Bronchial epithelial cell (primary cell): ENCODE measurements at places on chromosomes 5 and 9. TPM values are rescaled to one million over a fixed set of nuclear protein-coding genes. Genes with fewer than 3 reads are reported as not detected.

GRCh38 chr9:96075757-96076156 is 200.3 kb downstream of the ERCC6L2 start:
- no peak for DNase-seq

DNA sequence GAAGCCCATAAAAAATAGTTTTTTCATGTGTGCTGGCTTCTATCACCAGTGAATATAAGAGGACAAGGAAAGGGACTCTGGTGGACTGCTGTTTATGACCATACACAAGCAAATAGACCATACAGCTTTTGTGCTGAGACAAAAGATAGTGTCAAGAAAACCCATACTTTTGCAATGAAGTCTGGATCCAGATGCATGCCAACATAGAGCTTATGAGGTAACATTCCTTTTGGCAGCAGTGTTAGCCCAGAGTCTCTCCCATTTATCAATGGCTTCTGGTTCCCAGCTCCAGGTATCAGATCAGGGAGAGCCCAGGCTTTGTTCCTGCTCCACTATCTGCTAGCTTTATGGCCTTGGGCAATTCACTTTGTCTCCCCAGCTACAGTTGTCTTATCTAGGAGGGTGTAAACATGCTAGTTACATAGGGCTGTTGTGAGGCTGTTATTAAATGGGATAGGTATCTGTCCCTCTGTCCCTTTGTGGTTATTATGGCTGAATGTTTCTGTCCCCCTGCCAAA is 55.6 kb downstream of the CCDC192 start:
- no peak for DNase-seq

DNA sequence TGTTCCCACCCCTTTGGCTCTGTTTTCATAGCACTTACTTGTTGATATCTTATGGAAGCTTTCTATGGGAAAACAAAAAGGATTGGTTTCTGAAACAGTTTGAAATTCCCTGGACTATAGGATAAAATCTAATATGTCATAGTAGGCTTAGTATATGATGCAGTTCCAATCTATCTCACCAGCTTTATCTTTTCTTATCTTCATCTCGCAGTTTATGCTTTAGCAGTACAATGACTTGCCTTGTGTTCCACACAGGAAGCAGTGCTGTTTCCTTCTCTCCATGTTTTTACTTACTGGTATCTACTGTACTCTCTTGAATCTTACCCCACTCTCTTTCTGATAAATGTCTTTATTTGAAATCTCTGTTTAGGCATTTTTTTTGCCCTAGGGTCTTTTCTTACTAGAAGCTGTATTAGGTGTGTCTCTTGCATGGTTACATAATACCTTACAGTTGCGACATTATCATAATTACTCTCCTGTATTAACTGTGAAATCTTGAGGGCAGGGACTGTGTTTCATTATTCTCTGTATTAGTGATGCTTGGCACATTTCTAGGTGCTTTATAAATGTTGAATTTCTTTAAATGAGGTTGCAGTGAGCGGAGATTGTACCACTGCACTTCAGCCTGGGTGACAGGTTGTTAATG is 76.3 kb downstream of the FOCAD start:
- peak; percentile 30 for DNase-seq

GRCh38 chr5:79736528-79737514 is 47.2 kb downstream of the CMYA5 start:
- DNase-seq = no peak

Gene APBB3
- total RNA-seq = 6.3 and 8.1 TPM in 2 replicates

Gene NMUR2
- not detected in 2 replicates for total RNA-seq

Gene PFN3
- not detected in 2 replicates for total RNA-seq

DNA sequence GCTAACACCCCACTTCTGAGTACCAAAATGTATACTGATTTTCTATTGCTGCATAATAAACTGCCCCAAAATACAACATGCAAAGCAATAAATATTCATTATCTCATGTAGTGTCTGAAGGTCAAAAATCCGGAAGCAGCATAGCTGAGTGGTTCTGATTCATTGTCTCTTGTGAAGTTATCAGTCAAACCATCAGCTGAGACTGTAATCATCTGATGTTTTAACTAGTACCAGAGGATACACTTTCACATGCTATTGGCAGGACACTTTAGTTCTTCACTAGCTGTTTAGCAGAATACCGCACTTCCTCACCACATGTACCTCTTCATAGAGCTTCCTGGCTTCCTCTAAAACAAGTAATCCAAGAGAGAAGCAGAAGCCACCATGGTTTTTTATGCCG is 12.7 kb upstream of the TMEM161B start:
- DNase-seq = no peak

Gene PRSS3
- 69.6 and 95.6 TPM in 2 replicates for total RNA-seq

Gene CCDC171
- 1.6 and 2.8 TPM in 2 replicates for total RNA-seq

Gene CCT5
- total RNA-seq = 382 and 542 TPM in 2 replicates

DNA sequence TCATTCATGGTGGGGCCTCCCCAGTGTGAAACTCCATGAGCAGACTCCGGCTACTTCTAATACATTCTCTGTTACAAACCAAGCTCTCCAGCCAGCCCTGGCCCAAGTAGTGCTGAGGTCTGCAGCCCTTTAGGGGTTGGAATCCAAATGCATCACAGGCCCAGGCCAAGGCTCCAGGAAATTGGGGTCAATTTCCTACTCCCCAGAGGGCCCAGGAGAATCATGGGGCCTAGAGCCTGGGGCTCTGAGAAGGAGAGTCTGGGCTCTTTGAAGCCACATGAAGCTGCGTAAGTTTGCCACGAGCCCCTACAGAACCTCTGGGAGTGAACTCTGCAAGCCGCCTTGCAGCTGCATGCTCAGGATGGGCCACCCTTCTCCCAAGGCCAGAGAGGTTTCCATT is 206.4 kb downstream of the PAPPA start:
- no peak for DNase-seq

GRCh38 chr5:179974946-179975712 is 67.4 kb upstream of the TBC1D9B start:
- no peak for DNase-seq

DNA sequence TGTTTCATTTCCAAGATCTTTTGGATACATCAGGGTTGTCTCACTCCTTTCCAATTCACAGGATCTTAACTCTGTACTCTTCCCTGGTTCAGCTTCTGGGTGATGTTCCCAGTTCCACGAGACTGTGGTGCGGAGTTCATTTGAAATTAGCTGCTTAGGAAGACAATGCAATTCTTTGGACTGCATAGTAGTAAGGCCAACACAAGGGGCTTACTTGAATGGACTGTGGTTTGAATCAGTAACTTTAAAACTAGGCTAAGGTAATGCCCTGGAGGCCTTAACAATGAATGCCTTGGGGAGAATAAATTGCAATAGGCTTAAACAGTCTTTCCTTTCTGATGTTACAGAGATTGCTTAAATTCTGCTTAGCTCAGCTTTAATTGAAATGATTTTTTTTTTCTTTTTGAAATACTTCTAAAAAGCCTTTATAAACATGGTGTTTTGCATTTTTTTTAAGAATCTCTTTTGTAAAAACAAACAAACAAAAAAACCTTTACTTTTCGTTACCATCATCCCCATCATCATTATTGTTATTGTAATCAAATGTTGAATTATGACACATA is 133.8 kb upstream of the MEF2C start:
- no peak for DNase-seq

GRCh38 chr5:89397096-89397495 is 514.1 kb upstream of the MEF2C start:
- DNase-seq = peak; percentile 65

GRCh38 chr9:91786132-91786896 is 163.7 kb downstream of the ROR2 start:
- DNase-seq = no peak

GRCh38 chr5:78811121-78811817 is 162.7 kb upstream of the LHFPL2 start:
- no peak for DNase-seq

DNA sequence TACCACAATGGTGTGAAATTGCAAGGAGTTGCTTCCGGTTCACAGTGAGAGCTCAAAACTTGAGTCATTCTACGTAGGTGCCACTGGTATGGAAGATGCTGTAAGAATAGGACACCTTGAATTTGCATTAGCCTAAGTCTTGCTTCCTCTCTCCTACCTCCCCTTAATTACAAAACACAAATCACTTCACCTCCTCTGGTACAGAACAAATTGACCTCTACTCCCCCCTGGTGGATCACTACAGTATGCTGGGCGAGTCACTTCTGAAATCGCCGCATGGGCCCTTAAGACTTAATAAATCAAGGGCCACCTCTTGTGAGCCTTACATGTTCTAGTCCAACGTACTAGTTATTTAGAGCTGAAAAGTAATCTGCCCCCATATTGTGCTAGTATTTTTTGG is 145.3 kb upstream of the SMARCA2 start:
- DNase-seq = peak; percentile 27

DNA sequence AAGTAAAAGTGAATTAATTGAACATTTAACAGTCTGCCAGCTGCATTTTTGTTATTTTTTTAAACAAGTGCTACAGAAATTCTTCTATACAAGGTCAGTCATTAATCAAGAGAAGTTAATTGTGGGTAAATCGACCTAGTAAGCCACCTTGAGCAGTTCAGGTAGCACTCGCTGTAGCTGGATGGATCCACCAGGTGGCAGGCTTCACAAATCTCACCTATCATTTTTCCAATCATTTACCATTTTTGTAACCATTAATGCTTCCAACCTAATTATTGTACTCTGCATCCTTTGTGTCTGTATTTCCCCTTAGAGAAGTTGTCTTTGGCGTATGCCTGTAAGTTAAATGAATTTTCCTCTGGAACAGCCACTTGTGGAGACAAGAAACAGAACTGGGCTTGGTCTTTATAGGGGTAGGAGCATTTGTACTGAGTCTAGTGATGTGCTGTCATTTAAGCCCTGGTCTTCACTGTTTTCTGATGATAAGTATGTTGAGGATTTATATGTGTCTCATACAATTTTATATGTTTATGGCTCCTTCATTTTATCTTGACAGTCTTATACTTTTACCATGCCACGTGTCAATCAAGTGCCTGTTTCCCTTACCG is 39.5 kb downstream of the CD180 start:
- DNase-seq = peak; percentile 41

- DNase-seq = peak; percentile 97
Observed at GRCh38 chr5:1003296-1003937, 5.2 kb upstream of the NKD2 start.

Gene PRR16
- total RNA-seq = 0.53 TPM in 1 of 2 replicates, not detected in the other

DNA sequence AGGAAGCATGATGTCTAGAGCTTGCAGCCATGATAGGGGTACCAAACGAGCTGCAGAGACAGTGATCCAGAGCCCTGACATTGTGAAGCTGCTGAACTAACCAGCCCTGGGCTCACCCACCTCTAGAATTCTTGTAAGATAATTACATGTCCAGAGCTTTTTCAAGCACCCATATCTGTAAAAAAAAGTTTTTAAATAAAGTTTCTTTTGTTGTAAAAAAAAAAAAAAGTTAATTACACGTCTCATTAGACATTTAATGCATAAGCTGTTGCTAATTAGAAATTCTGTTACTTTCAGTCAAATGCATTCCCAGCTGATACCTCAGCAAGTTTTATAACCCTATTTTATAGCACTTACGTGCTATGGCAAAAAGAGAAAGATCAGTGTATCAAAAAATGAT is 65.6 kb downstream of the C9orf85 start:
- no peak for DNase-seq

GRCh38 chr5:119321569-119322311 is 34.1 kb upstream of the TNFAIP8 start:
- DNase-seq = no peak

GRCh38 chr5:76209297-76209696 is 126.1 kb downstream of the SV2C start:
- no peak for DNase-seq

DNA sequence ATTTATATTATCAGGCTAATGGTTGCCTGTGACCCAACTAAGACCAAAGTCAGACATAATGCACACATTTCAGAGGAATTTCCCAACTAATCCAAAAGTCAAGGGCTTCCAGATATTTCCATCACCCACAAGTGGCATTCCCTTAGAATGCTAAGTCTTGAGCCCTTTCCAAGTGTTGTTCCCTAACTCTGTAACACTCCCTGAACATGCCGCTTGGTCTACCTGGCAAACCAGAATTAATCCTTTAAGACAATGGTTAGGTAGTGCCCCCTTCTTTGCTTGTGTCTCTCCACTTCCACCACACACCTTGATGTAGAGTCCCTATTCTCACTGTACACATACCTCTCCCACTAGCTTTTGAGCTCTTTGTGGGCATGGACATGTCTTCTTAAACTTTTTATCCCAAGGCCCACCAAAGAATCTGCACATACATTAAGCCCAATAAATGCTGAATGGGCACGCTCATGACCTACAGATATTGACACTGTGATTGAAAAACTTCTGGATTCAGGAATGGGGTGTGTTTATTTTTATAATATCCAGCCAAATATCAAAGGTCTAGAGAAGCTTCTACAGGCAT is 37.8 kb upstream of the IFNE start:
- DNase-seq = no peak

- no peak for DNase-seq
Observed at GRCh38 chr9:134486143-134486591, 155.4 kb upstream of the COL5A1 start.

GRCh38 chr5:43274435-43275114 is 38.6 kb downstream of the HMGCS1 start:
- no peak for DNase-seq

DNA sequence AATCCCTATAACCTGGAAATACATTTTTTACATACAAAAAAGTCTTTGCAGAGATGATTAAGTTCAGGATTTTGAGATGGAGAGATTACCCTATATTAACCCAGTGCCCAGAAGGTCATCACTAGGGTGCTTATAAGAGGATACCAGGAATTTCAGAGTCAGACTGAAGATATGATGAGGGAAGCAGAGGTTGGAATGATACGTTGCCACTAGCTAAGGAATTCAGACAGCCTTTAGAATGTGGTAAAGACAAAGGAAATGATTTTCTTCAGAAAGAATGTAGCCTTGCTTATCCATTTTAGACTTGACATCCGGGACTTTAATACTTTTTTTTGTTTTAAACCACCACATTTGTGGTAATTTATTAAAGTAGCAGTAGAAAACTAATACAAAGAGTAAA is 2176.8 kb upstream of the C9orf72 start:
- peak; percentile 40 for DNase-seq

GRCh38 chr5:111507276-111507675 is 5.1 kb downstream of the STARD4 start:
- no peak for DNase-seq

GRCh38 chr5:126234563-126235195 is 188.5 kb upstream of the GRAMD2B start:
- DNase-seq = peak; percentile 57

DNA sequence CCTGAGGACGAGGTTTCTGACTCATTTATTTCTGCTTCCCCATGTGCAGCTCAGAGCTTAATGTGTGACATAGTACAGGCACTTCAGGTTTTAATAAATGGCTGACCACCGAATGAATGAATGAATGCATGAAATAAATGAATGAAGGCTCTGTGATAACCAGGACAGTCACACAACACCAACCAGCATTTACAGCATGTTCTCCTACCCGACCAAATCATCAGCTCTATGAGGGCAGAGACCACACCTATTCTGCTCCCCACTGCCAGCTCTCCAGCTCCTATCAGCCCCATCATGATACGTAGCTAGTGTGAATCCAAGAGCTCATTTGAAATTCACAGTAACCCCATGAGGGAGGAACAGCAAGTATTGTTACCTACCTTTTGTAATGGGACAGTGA is 4.8 kb downstream of the TMOD1 start:
- no peak for DNase-seq

- peak; percentile 44 for DNase-seq
Observed at GRCh38 chr9:78821126-78821822, 524.3 kb downstream of the PSAT1 start.

Gene SLC1A1
- 1.1 and 1.4 TPM in 2 replicates for total RNA-seq
